ENCODE measurements at places on chromosomes 7 and 10. TPM values are rescaled to one million over a fixed set of nuclear protein-coding genes. Genes with fewer than 3 reads are reported as not detected.

SLC18A2 gene
- 0.05 TPM for total RNA-seq

TBC1D12 gene
- total RNA-seq, result 4.4 TPM

VIPR2 gene
- total RNA-seq, result 17.5 TPM

VWC2 gene
- 7.9 TPM for total RNA-seq

SAMD9 gene
- 2.8 TPM for total RNA-seq

PTF1A gene
- total RNA-seq, result not detected

C10orf90 gene
- total RNA-seq, result not detected

CHST3 gene
- 18.0 TPM for total RNA-seq

ZNF37A gene
- total RNA-seq, result 8.9 TPM

FAM171A1 gene
- total RNA-seq, result 8.3 TPM

EGR2 gene
- 0.52 TPM for total RNA-seq

CDC14C gene
- total RNA-seq, result not detected

OR6B1 gene
- total RNA-seq, result not detected

AEBP1 gene
- total RNA-seq, result 20.5 TPM

FAM53B gene
- 53.4 TPM for total RNA-seq

Data from left ventricle myocardium inferior (tissue), 1 donor.